ENCODE measurements at places on chromosomes 16 and 17.
A peak's percentile ranks its signal among the peaks of the same experiment; 100 is the strongest.

- no peak for DNase-seq
Measured at GRCh38 chr17:30336369-30337171, 2.7 kb upstream of the TMIGD1 start.

- no peak for DNase-seq
Measured at GRCh38 chr17:44037471-44037870, 22.7 kb upstream of the TMEM101 start.

- DNase-seq: peak; percentile 54
Measured at GRCh38 chr17:66713533-66714042, 121.3 kb upstream of the CACNG5 start.

DNA sequence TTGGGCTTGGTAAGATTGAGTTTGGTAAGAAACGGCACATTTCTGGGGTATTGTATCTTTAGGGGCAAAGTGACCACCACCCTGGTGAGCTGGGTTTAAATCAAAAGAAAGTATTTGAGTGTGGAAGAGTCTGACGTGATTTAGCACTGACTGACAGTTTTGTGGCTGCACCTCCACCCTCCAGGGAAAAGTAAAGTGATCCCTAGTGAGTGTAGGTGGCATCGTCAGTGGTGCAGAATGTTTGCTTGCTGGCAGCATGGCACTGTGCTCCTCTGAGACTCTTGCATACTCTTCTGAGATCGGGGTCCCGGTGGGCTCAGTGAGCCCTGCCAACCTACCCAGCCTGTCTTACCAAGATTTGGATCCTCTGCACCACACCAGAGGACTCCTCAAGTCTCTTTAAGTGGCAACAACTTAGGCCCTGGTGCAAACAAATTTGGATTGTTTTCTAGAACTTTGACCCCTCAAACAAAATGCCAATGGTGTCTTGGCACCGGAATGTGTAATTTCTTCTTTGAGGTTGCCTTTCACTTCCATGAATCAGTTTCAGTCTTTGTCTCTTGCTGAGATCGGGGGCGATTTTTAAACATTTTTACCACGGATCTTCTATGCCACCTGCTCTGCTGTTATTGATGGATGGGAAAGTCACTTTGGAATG is 2.8 kb downstream of the PRKCB start:
- no peak for DNase-seq

- DNase-seq: peak; percentile 21
Measured at GRCh38 chr16:68900009-68900408, 56.7 kb downstream of the TANGO6 start.

- no peak for DNase-seq
Measured at GRCh38 chr16:50268352-50268751, 2.0 kb downstream of the ADCY7 start.

DNA sequence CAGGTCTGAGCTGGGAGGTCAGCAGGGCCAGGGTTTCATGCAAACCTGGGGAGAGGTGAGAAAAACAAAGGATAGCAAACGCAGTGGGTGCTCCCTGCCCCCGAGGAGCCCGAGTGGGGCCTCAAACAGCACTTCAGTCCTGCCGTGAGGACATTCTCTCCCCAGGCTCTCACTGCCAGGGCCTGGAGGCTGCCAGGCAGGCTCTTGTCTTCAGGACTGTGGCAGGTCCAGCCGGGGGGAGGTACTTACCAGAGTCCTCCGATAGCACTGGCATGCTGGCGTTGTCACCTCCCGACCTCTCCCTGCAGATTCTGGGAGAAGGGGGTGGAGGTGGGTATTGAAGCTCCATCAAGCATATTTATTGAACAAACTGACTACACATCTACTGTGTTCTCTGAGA is 1.3 kb downstream of the MPP3 start:
- DNase-seq: no peak

GRCh38 chr17:69608141-69608540 is 193.6 kb downstream of the MAP2K6 start:
- DNase-seq: no peak

DNA sequence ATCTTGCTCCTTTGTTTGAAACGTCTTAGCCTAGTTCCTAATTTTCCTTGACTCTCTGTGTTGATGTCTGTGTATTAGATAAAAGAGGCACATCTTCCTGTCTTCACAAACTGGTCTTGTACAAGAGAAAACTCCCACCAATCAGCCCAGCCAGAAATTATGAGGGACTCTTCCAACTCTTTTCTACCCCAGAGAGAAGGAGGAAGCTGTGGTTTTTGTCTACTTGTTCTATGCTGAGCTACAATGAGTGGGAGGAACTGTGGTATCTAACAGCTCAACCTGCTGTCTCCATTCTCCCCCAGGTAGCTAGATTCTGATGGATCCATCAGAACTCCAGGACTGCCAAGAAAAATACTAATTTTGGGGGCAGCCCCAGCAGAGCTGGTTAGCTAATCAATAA is 392.5 kb downstream of the HS3ST3B1 start:
- no peak for DNase-seq

- no peak for DNase-seq
Measured at GRCh38 chr16:88799569-88800276, 3.9 kb upstream of the CDT1 start.

- DNase-seq: no peak
Measured at GRCh38 chr16:7581175-7581574, 248.5 kb downstream of the RBFOX1 start.

DNA sequence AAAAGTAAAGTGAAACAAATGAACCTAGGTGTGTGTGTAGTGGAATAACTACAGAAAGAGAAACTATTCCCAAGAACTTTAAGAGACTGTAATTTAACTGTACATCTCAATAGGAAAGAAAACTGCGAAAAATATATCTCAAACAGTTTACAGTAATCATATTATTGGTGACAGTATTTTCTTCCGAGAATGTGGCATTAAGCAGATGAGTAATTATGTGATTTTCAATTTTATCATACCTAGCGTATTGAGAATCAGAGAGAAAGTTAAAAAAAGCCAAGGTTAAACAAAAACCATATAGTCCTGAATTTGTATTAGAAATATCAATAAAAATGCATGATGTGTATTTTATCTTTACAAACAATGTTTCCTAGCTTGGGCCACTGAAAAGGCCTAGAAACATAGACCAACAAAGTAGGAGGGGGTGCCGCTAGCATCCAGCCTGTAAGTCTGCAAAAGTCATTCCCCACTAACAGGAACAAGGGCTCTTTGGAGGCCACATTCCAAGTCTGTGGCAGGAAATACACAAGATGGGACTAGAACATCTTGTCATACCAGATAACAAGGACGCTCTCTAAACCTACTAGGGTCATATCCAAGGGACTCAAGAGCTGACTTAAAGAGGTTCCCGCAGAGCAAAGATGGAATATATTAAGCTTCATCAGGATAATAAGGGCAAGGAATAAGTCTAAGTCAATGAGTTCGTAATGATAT is 20.5 kb downstream of the RNF157 start:
- DNase-seq: no peak

GRCh38 chr17:74671031-74671771 is 41.5 kb downstream of the CD300LF start:
- peak; percentile 40 for DNase-seq

GRCh38 chr17:72097144-72097543 is 23.7 kb upstream of the SOX9 start:
- peak; percentile 70 for DNase-seq

GRCh38 chr16:74667255-74667700 is 601 bp upstream of the RFWD3 start:
- no peak for DNase-seq

GRCh38 chr17:7035591-7036368 is at the start of gene SLC16A13:
Gene SLC16A13 (plus strand): TSS chr17:7036015. CDS start chr17:7036383, 368 bp downstream.
- peak; percentile 99 for DNase-seq

GRCh38 chr16:73323880-73324279 is 276.0 kb upstream of the ZFHX3 start:
- DNase-seq: no peak

DNA sequence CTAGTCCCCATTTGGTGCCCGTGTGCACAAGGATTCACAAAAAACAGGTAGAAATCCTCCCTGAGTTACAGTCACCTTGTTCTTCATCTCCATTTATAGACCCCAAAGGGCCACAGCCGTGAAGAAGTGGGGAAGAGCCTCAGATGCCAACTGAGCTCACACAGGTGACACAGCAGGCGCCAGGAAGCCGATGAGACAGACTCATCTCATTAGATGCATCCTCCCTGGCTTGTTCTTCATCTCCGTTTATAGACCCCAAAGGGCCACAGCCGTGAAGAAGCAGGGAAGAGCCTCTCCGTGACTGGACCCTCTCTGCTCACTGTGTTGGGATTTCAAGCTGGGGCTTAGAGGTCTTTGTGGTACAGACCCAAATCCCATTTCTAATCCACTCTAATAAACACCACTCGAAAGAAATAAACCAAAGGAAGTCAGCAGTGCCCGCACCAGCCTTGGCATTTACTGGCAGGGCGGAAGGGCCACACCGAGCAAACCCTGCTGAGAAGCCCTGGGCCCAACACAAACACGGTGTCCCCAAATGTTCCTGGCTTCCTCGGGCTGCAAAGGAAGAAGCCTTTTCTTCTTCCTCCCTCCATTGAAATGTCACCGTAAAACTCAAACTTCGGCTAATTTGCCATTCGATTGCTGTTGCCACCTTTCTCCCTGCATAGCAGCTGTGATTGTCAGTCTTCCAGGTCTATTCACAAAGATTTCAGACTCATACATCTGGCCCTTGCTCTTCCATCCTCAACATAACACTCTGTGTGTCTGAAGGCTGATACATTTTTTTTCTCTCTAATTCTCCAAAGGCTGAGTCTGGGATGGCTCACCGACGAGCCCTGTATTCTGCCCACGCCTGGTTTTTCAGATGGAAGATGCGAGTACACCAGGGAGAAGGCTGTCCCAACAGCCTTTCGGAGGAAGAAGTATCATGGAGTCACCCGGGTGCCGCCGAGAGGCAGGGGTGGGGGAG is 44.9 kb upstream of the DOC2B start:
- no peak for DNase-seq

DNA sequence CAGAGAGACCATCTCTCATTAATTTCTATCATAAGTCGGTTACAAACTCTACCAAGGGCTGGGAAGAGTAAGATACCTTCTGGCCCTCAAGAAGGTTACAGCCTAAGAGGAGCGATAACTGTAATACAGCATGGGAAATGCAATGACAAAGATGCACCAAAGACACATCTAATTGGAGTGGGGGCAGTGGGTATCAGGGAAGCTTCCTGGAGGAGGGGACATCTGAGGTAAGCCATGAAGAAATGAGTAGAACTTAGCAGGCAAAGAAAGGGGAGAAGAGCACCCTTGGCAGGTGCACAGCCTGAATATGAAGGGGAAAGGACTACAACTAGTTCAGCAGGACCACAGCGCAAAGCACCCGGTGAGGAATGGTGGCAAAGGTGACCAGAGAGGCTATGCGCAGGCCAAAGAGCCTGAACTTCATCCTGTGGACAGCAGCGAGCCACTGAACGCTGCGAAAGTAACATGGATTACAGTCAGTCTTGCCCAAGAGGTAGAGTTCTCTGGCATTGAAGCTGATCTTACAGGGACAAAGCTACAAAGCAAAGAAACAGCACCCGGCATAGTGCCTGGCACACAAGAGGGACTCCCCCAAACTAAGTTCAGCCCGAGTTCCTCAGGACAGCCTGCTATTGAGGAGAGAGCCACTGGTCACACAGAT is 2.8 kb downstream of the TBC1D10B start:
- DNase-seq: no peak

GRCh38 chr16:84548971-84549844 is 44.7 kb upstream of the MEAK7 start:
- no peak for DNase-seq

- DNase-seq: no peak
Measured at GRCh38 chr16:79582789-79583188, 17.7 kb downstream of the MAF start.

- no peak for DNase-seq
Measured at GRCh38 chr16:88721236-88721635, 14.9 kb downstream of the CTU2 start.

DNA sequence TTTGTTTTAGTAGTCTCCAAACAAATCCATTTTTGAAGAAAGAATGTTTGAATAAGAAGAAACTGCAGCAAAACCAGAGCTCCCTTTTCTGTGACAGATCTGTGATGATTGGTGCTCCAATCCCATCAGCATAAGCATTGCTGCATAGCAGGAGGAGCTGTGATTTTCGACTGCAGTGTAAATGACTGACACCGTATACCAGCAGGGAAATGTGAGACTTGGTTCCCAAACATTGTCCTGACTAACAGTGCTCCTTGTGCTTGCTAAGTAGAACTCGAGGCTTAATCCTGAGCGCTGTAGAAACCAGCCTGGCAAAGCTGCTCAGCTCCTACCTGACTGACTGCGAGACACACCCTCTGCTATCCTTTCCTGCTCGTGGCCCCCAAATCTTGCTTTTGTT is 57.2 kb downstream of the NUP93 start:
- no peak for DNase-seq

- DNase-seq: no peak
Measured at GRCh38 chr16:4780235-4780634, 7.9 kb downstream of the SEPTIN12 start.

GRCh38 chr16:29824589-29825144 is 4.4 kb downstream of the MVP start:
- no peak for DNase-seq

- DNase-seq: no peak
Measured at GRCh38 chr17:33854596-33854995, 400.5 kb upstream of the CCL2 start.

DNA sequence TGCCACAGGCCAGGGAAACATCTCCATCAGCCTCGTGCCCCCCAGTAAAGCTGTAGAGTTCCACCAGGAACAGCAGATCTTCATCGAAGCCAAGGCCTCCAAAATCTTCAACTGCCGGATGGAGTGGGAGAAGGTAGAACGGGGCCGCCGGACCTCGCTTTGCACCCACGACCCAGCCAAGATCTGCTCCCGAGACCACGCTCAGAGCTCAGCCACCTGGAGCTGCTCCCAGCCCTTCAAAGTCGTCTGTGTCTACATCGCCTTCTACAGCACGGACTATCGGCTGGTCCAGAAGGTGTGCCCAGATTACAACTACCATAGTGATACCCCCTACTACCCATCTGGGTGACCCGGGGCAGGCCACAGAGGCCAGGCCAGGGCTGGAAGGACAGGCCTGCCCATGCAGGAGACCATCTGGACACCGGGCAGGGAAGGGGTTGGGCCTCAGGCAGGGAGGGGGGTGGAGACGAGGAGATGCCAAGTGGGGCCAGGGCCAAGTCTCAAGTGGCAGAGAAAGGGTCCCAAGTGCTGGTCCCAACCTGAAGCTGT is 3.4 kb downstream of the NXPH3 start:
- no peak for DNase-seq

DNA sequence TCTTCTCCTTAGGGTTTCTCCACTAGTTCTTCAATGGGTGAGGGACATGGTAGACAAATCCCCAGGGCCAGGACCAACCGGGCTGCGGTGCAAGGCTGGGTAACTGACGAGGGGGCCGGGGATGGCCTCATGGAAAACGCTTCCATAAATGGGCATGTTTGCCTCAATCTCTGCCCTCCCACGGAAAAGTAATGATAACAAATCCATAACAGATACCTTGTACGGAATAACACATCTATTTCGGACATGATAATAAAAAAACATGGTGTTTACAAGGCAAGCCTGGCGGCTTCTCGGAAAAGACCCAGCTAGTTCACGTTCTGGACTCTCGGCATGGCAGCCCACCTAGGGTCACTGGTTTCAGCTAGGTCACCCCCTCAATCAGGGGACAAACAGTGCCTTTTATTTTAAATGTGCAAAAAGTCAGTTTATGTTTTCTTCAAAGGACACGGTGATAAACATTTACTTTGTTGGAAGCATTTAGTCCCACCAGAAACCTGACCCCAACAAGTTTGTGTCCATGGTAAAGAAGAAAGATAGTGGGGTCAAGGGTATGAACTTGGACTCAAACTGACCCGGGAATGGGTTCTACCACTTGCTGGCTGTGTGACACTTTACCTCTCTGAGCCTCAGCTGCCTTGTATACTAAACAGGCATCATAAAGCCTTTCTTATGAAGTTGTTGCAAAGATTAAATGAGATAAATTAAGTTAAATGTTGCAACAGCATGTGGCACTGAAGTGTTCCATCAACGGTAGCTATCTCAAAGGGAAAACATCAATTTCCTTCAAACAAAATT is 1.7 kb downstream of the MYH11 start:
- DNase-seq: no peak

Measured in lower leg skin (tissue), 4 donors.